Hypothalamus (tissue), 51 donors: ENCODE measurements at places on chromosomes 3 and 15.

DNA sequence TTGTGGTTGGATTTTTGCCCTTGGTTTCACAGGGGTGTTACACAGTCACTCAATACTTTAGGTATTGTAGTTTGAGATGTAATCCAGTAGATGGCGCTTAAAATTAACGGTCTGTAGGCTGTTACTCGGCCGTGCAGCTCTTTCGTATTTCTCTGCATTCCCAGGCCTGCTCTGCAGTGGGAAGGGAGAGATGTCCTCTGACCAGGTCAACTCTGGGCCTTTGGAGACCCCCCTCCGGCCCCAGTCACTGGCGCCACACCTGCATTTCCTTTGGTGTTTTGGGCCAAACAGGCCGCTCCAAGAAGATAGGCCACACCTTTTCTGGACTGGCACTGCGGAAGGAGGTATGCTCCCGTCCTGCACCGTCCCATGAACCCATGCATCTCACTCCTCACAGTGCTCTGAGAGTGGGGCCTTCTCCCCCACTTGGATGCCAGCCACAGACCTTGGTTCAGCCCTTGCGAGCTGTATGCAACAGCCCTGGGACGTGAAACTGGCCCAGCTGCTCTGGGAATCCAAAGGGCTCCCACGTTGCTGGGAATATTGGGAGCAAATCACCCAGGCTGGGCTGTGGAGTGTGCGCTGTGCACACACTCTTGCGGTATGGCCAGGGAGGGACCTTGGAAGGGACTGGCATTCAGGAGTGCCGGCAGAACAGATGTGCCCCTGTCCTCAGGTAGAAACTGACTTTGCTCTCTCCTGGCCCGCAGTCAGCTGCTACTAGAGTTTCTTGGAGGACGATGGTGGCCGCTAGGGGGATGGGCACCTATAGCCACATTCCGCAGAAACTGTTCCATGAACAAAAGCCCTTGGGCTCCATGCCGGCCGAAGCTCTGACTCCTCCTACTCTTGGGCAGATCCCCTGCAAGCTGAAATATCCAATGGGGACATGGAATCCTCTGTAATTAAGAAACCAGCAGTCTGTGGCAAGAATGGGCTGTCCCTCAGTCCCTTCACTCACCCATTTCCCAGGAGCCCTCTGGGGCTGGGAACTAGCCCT is 410.5 kb upstream of the CADM2 start:
- DNase-seq: no peak

DNA sequence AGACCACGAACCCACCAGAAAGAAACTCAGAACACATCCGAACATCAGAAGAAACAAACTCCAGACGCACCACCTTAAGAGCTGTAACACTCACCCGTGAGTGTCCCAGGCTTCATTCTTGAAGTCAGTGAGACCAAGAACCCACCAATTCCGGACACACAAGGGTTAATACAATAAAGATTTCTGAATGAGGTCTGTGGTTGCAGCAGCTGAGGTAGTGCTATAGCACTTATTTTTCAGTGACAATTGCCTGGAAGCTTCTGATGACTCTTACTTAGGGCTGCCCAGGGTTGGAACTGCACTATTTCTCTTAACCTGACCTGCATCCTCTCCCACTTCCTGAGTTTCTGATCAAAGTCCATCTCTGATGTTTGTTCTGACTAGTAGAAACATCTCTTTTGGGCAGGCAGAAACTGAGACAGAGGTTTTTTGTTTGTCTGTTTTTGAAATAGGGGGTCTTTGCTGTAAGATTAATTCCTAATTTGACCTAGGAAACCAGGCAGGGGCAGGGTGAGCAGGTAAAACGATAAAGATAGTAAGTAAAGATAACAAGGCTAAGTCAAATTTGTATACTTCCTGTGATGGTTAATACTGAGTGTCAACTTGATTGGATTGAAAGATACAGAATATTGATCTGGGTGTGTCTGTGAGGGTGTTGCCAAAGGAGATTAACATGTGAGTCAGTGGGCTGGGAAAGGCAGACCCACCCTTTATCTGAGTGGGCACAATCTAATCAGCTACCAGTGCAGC is 169.1 kb downstream of the GAP43 start:
- no peak for DNase-seq

DNA sequence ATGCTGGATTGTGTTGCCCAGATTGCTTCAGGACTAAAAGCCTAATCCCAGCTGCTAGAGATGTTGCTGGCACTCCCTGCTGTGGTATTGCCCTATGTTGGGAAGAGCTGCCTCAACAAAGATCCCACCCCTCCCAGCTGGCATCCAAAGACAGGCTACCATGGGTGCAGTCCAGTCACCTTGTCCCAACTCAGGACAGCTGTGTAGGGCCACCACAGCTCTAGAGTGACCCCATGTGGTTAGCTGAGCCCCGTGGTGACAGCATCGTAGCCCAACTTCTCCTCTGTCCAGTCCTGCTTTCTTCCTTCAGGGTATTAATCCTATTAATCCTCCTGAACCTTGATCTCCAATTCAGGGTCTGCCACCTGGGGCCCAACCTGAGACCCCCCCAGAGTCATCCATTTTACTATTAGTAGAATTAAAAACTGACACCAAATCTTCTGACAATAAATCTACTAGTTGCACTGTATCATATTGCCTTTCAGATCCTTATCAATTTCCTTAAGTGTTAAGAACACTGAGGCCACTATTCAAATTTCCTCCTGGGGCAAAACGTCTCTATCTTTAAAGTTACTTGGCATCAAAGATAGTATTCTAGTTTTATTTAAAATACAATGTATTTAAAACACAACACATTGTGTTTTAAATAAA is 83.5 kb downstream of the AQP9 start:
- no peak for DNase-seq

DNA sequence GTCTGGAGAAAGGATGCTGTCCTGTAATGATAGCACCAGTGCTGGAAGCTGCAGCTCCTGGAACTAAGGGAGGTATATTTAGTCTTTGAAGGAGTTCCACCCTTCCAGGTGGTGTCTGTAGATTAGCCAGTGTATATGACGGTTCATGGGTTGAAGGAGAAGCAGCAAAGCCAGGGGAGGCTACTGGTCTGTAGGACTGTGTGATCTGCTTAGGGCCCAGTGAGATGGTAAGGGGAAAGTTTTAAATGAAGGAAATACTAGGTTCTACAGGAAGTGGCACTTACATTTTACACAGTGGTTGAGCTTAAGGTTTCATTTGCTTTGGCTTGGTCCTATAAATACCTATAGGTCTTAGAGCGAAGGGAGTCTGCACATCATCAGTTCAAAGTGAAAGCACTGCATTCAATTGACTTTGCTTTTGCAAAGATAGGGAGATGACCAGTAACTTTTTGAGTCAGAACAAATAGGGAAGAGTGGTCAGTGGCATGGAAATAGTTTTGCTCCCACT is 5.6 kb downstream of the SLC25A38 start:
- no peak for DNase-seq

DNA sequence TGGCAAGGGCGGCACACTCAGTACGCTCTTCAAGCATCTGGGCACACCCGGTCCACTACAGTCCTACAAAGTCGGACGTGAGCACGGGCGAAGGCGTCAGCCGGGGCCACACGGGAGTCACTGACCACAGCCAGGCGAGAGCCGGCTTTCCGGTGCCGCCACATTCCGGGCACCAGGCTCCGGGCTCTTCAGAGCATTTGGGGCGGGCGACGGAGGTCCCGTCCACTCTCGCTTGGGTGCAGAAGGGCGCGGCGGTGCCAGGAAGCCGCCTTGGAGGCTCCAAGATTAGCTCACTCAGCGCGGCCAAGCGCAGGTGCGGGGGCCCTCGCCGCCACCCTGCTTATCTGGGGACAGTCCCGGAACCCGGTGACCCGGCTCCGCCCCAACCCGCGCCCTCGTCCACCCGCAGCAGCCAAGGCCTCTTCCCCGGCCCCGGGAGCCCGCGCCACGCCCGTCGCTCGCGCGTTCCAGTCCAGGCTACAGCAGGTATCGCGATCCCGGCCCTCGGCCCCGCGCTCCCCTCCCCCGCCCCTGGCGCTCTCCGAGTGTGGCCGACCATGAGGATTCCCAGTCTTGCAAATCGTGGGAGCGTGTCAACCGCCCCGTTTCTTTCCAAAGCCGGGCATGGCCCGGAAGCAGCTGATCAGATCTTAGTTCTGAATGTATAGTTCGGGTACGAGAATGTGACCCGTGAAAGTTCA is at the start of gene ADPRH:
ADPRH (plus strand) TSS at position 127 of the 701 bp plus-strand sequence. CDS start 2,678 bp downstream, outside the sequence.
- no peak for DNase-seq

DNA sequence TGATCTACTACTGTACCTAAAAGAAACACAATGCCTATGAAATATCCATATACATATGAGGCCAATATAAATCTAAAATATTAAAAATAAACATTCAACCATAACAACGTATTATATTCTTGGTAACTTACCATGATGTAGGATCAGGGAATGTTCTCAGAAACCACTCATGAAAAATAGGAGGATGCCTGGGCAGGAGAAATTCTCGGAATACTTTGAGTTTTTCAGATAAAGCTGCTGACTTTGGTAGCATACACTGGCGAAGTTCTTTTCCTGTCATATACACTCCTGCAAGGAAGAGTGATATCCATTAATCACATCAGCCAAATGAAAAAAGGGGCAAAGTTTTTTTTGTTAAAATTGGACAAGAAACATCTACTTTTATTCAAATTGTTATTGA is 11.3 kb upstream of the XRN1 start:
- no peak for DNase-seq

DNA sequence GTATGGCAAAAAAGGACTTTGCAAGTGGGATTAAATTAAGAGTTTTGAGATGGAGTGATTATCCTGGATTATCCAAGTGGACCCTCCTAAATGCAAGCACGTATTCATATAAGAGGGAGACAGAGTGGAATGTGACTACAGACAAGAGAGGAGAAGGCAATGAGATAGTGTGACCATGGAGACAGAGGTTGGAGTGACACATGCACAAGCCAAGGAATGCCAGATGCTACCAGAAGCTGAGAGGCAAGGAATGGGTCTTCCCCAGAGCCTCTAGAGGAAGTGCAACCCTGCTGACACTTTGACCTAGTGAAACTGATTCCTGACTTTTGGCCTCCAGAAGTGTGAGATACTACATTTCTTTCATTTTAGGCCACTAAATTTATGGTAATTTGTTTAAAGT is 117.2 kb downstream of the UACA start:
- DNase-seq: no peak

- DNase-seq: no peak
Measured at GRCh38 chr3:140441006-140441405, 236.9 kb upstream of the TRIM42 start.

GRCh38 chr3:13208706-13209633 is 135.7 kb upstream of the IQSEC1 start:
- DNase-seq: no peak

- no peak for DNase-seq
Measured at GRCh38 chr3:47940232-47940631, 76.0 kb downstream of the MAP4 start.

- DNase-seq: peak; percentile 40
Measured at GRCh38 chr15:75694241-75695182, 18.1 kb downstream of the CSPG4 start.

- DNase-seq: no peak
Measured at GRCh38 chr3:194960446-194961032, 274.9 kb downstream of the FAM43A start.
